ENCODE measurements at places on chromosomes 2 and 18.

DNA sequence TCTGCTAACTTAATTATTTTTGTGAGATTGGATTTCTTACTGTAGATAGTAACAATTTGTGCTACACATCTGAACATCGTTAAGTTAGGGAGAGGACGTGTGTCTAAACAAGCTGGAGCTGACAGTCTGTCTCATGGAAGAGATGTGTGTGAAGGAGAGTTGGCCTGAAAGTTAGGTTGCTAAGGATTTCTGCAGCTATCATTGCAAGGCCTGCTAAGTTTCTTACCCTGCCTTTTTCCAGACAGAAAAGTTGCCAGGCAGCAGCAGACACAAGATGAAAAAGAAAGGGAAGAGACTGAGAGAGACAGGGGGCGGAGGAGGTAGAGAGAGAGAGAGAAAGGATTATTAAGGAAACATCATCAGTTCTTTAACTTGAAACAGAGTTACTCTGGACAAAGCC, 4.1 kb upstream of the LRP1B start:
- no peak for DNase-seq

DNA sequence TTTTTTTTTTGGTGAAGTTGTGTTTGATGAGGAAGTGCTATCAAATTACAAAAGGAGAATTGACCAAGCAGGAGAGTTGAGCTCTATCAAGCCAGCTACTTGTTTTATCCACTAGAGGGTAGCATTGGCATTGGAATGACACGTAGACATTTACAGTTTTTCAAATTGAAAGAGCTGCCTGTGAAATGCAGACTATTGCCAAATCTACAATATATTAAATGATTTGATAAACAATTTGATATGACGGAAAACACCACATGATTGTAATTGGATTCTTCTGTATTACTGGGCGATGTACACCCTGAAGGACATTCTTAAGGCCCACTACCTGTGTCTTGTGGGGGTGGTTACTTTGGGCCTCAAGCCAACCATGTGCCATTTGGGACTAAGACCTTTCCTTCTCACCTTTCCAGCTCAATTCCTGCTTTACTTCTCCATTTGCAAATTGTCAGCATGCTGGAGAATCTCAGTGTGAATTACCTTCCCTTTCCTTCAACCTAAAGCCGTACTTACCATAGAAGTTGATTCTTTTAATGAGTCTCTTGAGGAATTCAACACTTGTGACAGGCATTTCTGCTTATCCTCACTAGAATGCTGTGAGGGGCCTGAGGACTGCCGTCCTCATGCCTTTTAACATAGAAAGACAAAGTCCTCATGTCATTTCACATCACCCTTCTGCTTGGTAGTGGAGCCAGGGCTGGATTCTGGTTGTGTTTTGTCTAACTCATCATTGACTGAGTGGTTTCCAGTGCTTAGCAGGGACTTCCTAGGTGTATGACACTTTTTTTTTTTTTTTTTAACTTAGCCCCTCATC, 134.8 kb upstream of the THUMPD2 start:
- peak; percentile 52 for DNase-seq

DNA sequence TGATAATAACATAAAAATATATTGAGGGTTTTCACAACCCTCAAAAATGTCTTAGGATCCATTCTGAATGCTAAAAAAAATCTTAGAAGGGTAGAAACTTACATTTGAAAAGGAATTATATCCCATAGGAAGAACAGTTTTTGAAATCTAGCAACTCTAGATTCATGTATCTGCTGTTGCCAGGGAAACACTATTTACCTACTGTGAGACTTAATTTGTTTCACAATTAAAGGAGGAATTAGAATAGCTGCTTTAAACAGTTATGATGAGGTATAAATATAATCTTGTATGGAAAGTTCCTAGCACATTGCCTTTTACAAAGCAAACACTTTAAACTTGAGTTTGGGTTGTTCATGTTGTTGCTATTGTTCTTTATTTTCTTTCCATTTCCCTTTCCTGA, 988.2 kb downstream of the SUCLG1 start:
- no peak for DNase-seq

GRCh38 chr18:25097569-25098056, 254.4 kb downstream of the ZNF521 start:
- no peak for DNase-seq

Data from hematopoietic multipotent progenitor cell (in vitro differentiated cells).